Left renal pelvis (tissue), 4 donors: ENCODE measurements at places on chromosomes 2 and 18.

DNA sequence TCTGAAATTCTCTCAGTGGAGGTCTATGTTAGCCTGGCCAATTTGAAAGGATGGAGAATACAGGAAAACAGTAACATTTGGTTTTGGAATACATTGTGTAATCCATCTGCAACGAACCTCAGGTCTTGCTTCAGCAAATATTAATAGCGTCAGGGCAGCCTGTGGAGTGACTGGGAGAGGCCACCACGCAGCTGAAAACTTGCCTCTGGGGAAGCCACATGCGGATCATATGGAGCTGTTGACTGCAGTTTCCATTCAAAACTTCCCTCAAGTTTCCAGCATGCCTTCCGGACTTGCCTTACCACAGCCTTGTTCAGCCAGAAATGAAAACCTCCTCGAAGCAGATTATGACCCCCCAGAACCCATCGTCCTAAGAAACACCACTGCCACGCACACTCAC, 25.7 kb downstream of the BCL11A start:
- no peak for DNase-seq

- no peak for DNase-seq
These were observed 206.4 kb upstream of the SLC39A10 start for GRCh38 chr2:195450552-195451113.

DNA sequence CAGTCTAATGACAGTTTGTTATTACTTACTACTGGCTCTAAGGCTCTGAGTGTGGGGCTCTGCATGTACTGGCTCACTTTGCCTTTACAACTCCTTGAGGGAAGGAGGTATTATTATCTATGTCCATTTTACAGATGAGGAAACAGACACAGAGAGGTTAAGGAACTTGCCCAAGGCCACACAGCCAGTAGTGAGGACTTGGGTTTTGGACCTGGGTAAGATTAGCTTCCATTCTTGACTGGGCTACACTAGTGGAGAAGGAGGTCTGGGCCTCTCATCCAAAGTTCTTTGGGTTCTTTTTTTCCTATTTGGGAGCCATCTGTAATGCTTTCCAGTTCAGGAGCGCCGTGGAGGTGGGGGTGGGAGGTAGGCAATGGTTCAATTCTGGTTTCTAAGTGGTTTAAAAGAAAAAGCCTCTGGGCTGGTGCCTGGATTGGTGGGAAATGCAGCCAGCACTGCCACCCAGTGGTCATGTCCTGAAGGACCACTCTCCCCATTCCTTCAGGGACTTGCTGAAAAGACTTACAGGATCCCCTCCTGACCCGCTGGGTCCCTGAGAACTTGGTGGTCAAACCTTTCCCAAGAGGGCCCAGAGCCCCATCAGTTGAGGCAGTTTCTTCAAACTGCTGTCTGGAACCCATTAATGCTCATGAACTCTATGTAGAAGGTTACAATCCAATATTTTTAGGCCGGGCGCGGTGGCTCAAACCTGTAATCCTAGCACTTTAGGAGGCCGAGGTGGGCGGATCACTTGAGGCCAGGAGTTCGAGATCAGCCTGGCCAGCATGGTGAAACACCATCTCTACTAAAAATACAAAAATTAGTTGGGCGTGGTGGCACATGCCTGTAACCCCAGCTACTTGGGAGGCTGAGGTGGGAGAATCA, 38.6 kb upstream of the NOTO start:
- DNase-seq, result no peak

DNA sequence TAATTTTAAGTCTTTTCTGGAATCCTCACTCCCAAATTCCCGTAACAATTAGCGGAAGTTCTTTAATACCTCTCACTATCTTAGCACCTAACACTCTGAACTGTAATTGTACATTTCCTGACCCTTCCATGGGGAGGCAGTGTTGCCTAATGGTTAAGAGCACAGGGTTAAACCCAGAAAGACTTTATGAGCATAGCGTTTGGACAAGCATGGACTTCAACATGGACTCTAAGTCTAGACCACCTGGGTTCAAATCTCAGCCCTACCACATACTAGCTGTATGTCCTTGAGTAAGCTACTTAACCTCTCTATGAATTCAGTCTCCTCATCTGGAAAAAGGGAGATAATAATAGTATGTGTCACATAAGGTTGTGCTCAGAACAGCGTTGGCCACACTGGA, 13.0 kb downstream of the ANTXR1 start:
- DNase-seq, result no peak

DNA sequence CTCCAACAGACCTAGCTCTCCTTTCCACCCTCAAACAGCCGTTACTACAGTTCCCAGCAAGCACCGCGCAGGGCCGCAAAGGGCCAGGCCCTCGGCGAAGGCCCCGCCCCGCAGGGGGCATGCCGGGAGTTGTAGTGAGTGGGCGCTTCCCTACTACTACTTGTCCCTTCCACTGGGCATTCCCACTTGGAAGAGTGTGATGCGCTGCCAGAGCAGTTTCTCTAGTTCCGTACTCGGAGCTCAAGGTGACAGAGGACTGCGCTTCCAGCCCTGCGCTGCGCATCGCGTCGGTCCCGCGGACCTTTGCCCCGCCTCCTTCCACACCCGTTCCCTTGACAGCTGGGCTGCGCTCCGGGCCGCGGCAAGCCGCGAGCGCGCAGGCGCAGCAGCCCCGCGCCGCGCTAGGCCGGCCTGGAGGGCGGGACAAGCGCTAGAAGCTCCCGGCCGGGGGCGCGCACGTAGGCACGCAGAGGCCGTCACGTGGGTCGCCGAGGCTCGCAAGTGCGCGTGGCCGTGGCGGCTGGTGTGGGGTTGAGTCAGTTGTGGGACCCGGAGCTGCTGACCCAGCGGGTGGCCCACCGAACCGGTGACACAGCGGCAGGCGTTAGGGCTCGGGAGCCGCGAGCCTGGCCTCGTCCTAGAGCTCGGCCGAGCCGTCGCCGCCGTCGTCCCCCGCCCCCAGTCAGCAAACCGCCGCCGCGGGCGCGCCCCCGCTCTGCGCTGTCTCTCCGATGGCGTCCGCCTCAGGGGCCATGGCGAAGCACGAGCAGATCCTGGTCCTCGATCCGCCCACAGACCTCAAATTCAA, at the start of gene VAPA:
VAPA (plus strand) TSS at position 491 of the 808 bp plus-strand sequence; CDS start at position 732, 241 bp downstream.
- DNase-seq, result peak; percentile 94

DNA sequence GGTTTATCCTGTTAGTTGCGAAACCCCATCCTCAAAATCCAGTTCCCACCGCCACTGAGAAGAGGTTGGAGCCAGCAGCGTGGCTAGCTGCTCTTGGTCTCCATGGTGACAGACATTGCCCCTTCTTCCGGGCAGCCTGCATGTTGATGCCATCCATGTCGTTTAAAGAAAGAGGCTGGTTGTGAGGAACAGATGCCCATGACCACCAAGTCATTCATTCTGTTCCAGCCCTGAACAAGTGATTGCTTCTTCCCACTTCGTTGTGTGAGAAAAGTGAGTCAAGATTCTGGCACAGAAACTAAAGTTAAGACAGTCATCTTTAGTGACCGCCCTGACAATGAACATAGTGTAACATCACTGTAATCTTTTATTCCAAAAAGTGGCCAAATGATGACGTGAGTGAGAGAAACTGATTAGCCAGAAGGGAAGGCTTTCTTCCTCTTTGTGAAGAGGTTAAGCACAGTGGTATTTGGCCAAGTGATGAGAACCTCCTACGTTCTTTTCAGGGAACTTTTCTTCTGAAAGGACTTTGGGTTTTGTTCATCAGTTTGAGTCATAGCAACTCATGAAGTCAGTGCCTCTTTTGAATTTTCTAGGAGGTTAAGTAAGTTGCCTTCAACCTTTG, 272.5 kb downstream of the GALR1 start:
- no peak for DNase-seq

GRCh38 chr2:3914241-3914640, 210.9 kb downstream of the DCDC2C start:
- no peak for DNase-seq

DNA sequence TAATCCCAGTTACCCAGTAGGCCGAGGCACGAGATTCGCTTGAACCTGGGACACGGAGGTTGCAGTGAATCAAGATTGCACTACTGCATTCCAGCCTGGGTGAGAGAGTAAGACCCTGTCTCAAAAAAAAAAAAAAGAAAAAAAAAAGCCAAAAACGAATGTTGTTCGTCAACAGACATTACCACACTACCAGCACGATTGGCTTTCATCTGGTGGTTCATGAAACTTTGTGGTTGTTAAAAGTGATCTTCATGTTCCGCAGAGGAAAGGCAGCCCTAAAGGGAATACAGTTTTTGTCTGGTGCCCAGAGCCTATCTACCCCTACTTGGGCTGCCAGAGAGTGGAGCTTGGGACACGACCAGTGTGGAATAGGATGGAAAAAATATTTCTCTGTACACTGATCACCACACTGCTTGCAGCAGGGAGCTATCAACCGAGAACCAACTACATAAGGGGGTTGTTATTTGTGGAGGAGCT, 13.6 kb upstream of the CXCR4 start:
- no peak for DNase-seq

GRCh38 chr2:12399240-12399639, 317.5 kb upstream of the TRIB2 start:
- no peak for DNase-seq

- no peak for DNase-seq
These were observed 287.3 kb downstream of the EXOC6B start for GRCh38 chr2:72538486-72538885.

DNA sequence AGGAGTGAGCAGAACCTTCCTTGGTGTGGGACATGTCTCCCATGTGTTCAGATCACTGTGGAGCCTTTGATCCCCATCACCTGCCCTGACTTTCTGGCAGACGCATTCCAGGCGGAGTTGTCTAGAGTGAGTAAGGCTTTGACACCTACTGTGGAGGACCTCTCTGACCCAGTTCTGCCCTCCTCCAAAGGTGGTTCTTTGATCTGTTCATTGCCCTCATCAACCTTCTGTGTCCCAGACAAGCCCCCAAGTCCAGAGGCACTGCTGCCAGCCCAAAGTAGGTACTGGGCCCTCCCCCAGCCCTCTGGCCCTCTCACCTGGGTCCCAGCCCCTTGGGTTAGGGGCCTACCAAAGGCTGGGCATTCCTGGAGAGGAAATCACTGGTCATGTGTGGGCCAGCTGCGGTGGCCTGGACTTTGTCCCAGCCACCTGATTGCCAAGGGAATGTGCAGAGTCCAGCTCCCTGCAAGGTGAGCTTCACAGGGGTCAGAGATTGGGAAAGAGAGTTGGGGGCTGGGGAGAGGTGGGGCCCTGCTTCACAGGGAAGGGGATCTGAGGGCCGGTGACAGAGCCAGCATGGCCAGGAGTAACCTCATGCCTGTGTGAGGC, 12.1 kb upstream of the FAHD2A start:
- DNase-seq, result no peak

DNA sequence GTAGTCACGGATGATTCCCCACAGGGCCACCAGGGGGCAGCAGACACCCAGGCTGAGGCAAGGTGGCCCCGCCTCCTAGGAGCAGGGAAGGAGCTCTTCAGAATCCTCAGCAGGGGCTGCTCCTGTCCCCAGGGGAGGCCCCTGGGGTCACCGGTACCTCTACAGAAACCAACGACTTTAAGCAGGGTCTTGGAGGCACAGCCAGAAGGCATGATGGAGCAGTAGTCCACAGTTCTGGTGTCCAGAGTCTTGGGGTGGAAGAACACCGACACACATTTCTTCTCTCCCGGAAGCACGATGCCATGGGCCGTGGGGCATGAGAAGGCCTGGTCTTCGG, 11.5 kb downstream of the CFAP65 start:
- DNase-seq, result peak; percentile 44

DNA sequence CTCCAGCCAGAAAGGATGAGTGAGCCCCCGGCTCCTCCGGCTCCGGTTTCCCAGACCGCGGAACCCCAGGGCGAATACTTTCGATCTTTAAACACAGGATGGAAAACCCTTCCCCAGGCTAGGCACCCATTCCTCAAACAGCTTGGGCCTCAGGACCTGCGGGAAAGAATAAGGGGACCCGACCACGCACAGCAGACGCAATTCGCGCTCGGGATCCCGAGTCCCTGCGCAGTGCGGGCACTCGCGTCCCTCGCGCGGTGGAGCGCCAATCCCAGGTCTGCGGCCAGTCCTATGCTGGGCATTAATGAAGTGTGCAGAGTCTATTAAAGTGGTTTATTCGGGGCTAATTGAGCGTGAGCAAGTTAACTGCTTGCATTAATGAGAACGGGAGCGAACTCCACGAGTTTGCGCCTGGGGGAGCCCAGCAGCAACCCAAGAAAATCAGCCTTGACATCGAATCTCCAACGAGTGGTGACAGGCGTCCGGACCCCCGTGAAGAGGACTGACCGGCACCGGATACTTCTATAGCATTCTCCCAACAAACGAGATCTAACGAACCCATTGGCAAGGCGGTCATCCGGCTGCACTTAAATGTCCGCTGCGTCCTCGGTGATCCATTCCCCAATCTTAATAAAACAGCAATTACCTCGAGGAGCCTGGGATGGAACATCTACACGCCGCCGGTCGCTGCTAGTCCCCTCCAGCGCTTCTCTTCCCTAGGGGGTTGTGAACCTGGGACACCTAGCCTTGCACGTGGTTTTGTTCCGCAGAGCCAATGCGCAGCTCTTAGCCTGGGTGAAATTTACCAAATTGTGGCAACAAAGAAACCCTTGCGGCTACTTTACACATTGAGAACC, 1.6 kb downstream of the OSR1 start:
- DNase-seq, result no peak

- DNase-seq, result no peak
These were observed 8.8 kb upstream of the PRSS56 start for GRCh38 chr2:232511336-232511890.

DNA sequence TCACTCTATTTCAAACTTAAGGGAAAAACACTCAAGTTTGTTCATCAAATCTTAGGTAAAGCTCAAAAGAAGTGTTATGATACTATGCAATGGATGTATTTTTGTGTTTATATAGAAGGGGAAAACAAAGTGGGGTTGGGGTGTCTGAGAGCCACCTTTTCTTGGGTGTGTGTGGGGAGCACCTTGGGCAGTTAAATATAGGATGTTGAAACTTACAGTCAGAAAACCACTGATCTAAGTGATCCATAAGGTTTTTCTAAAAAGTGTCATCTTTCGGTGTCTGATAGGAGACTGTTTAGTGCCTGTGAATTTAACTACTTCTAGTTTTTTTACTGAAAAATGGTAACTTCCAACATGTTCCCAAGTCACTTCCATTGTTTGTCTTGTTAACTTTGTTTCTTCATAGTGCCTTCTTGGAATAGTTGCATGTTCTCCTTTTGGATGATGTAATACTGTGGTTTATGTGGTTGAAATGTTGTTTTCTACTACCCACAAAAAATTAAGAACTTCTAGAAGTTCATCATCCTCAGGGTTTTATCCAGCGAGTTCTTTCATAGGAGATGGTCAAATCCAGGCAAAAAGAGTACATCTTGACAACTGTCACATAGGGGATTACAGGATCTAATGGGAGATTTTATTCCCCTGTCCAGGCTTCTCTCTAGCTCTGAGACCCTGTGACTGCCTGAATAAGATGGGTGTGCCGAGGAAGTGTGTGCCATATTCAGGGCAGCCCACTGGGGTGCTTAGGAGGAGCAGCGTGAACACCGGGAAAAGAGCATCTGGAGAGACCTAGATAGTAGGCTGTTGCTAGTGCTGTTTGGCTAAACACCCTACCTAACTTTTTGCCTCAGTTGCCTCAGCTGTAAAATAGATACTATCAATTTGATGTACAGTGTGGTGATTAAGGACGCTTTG, 46.2 kb downstream of the CAB39 start:
- no peak for DNase-seq

- DNase-seq, result no peak
These were observed 59.5 kb downstream of the RMDN2 start for GRCh38 chr2:37984589-37984988.
